ENCODE measurements at places on chromosomes 6 and 20.

DNA sequence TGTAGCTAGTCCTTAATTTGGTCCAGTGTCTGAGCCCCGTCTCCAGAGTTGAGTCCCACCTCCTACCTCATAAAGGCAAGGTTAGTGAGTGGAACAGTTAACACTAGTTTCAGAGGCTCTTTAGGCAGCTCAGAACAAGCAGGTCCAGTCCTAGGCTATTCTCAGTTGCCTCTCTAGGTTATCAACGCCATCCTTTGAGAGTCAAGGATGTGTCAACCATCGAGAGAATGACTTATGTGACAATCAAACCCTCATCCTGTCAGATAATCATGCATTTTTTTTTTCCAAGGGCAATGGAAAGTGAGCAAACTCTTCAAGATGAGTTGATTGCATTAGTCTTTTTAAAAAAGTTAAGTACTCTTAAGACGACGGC is 64.0 kb upstream of the TXNDC5 start:
- DNase-seq: no peak

- no peak for DNase-seq
These were observed 341.5 kb downstream of the TFAP2A start for GRCh38 chr6:10073341-10073740.

- DNase-seq: no peak
These were observed 108.0 kb upstream of the PDE7B start for GRCh38 chr6:135743476-135743875.

GRCh38 chr6:2108700-2109306 is 136.6 kb downstream of the GMDS start:
- no peak for DNase-seq

- DNase-seq: no peak
These were observed 33.2 kb upstream of the TFAP2C start for GRCh38 chr20:56595746-56596475.

DNA sequence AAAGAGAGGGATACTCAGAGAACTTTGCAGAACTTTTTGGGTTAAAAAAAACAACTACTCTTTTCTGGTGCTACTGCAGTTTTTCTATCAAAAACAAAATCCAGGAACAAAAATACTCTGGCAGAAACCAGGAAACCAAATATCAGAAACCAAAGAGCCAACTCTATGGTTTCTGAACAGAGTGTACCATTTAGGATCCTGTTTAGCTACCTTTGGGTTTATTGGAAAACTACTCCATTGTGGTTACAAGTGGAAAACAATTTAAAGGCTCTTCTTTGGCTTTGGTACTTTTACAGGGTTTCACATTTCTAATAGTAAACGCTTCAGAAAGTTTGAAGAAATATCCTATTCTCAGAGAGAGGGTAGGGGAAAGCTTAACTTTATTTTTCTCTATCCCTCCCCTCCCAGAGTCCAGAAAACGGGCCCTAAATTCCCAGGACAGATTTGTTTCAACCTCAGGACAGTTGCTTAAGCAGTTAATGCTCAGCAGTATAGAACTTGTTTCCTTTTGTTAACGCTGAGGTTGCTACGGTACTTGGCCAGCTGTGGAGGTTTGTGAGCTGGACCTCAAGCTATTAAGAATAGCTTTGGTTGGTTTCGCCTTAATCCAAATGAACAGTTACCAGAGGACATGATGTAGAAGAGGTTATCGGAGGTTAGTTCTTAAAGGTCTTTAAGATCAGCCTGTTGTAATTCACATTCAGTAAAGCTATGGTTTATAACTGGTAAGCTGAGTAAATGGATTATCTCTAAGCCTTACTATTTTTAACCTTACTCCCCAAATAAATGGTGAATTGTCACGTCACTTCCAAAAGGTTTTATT is 47.9 kb downstream of the FOXO3 start:
- DNase-seq: no peak

DNA sequence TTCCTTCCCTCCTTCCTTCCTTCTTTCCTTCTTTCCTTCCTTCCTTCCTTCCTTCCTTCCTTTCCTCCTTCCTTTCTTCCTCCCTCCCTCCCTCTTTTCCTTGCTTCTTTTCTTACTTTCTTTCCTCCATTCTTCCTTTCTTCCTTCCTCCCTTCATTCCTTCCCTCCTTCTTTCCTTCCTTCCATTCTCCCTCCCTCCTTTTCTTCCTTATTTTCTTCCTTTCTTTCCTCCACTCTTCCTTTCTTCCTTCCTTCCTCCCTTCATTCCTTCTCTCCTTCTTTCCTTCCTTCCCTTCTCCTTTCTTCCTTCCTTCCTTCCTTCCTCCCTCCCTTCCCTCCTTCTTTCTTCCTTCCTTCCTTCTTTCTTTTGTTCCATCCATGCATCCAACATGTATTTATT is 35.1 kb upstream of the EDN3 start:
- no peak for DNase-seq

DNA sequence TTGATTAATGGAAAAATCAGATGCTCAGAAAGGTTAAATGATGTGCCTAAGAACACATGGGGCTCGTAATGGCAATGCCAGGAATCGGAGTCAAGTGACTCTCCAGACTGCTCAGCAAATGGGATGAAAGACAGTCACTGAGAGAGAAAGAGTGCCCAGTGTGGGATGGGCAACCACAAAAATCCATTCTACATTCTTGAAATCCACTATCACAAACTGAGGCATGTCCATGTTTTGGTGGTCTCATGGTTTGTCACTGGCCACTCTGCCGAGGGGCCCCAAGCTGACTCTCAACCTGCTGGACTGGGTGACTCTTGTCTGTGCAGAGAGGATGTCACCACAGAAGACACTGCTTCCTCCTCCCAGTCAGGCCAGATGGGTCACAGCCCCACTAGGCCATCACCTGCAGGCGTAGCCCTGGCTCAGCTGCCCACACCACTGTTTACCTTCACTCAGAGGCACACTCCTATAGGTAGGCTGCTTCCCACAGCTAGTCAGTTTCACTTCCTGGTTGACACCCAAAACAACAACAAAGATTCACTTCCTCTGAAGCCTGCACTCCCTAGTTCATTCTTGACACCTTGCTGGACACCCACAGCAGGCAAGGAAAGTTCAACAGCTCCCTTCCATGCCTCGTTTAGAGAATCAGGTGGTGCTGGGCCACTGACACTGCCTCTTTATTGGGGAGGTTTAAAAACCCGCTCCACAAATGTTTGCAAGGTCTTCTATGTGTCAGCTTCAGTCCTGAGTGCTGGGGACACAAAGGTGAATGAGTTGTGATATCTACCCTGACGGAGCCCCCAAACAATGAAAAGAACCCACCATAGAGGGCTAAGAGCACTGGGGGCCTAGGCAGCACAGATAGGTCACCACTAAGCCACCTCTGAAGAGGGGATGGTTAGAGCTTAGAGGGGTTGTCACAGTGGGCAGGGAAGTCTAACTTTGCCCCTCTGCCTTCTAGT is 21.7 kb downstream of the MAP1LC3A start:
- no peak for DNase-seq

DNA sequence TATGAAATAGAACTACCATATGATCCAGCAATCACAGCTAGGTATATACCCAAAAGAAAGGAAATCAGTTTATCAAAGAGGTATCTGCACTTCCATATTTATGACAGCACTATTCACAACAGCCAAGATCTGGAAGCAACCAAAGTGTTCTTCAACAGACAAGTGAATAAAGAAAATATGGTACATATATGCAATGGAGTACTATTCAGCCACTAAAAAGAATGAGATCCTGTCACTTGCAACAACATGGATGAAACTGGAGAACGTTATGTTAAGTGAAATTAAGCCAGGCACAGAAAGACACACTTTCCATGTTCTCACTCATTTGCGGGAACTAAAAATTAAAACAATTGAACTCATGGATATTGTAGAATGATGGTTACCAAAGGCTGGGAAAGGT is 15.3 kb downstream of the PCNA start:
- DNase-seq: no peak

- no peak for DNase-seq
These were observed 2.1 kb downstream of the WFDC8 start for GRCh38 chr20:45576995-45577394.

- no peak for DNase-seq
These were observed 98.8 kb downstream of the SLC35B3 start for GRCh38 chr6:8336406-8337057.

- no peak for DNase-seq
These were observed 257.4 kb downstream of the ADGRB3 start for GRCh38 chr6:68892452-68892851.

- DNase-seq: no peak
These were observed 30.0 kb upstream of the FBXL4 start for GRCh38 chr6:98977671-98978292.

- no peak for DNase-seq
These were observed 69.7 kb downstream of the STK35 start for GRCh38 chr20:2171266-2171790.

DNA sequence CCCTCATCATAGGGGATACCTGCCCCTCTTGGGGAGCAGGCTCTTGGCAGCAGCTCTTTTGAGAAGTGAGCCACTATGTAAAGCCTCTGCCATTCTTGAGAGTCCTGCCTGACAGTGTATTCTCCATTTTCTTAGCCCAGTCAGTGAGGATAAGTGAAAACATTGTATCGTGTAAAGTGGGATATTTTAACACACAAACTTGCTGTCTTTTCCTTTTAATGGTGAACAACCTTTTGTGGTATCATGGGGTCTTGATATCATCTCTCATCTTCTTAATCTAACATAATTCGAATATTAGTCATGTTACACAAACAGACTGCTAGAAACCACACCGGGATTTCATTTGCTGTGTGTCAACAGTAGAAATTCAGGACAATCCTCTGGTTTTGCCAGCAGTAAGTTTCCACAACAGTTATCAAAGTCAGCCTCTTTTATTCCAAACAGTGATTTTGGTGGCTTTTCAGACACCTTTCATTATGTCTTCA is 136.2 kb downstream of the HIVEP1 start:
- no peak for DNase-seq

GRCh38 chr20:44217342-44218092 is 6.9 kb upstream of the OSER1 start:
- DNase-seq: peak; percentile 74

DNA sequence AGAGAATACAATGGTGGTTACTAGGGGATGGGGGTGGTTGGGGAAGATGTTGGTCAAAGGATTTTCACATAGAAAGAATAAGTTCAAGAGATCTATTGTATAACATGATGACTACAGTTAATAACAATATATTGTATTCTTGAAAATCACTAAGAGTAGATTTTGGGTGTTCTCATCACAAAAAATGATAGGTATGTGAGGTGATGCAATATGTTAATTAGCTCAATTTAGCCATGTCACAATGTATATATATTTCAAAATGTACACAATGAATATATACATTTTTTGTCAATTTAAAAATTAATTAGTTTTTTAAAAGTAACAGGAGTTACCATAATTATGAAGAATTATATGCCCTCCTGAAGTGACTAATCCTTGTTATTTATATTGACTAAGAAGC is 22.3 kb downstream of the ZNF133 start:
- DNase-seq: no peak

- DNase-seq: no peak
These were observed 836.0 kb downstream of the MAFB start for GRCh38 chr20:39853050-39853449.

GRCh38 chr6:162962093-162962492 is 234.3 kb downstream of the PACRG start:
- DNase-seq: no peak

DNA sequence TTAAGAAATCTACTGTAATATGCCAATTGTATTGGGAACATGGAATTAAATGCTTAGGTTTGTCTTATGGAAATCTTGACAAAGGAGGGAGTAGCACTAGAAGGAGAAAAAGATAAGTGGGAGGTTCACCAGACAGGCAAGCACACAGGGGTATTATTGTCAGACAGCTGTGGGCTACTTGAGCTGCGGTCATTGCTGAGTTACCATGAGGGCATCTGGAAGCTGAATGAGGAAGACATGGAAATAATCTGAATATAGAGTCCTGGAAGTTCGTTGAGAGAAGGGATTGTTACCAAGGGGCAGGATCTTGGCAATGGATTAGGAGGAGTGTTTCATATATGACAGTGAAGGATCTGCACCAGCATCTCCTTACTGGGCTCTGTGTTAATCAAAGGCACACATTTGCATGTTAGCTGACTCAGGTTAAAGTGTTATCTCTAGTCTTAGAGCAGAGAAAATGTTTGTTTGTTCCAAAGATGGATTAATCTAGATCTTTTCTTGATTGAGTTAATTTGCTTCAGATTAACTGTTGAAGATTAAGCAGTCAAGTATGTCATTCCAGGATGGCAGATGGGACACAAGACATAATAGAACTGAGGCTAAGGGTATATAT is 53.0 kb upstream of the SUPT3H start:
- no peak for DNase-seq

Data from CD4-positive, alpha-beta memory T cell (primary cell).